ENCODE measurements at places on chromosomes 7 and 10.
A peak's percentile ranks its signal among the peaks of the same experiment; 100 is the strongest.

- DNase-seq = no peak
Measured at GRCh38 chr10:116952729-116953128, 52.3 kb downstream of the SHTN1 start.

- no peak for DNase-seq
Measured at GRCh38 chr10:4391683-4392082, 434.3 kb upstream of the AKR1E2 start.

DNA sequence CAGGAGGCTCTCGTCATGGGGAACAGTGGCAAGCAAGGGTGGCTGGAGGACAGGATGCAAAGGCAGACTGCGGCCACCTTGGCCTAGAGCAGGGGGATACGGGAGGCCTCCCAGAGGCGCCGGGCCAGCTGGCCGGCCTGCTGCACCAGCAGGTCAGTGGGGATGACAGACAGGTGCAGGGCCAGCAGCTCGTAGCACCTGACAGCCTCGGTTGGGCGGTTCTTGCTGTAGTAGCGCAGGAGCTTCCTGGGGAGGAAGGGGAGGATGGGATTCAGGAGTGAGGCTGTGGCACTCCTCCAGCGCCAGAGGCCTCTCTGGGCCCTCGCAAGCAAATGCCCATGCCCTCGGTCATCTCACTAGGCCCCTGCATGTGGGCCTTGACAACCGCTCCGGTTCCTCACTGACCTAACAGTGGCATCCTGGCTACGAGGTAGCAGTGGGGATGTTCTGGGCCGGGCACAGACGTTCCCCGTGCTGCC is 2.5 kb upstream of the PYROXD2 start:
- no peak for DNase-seq

DNA sequence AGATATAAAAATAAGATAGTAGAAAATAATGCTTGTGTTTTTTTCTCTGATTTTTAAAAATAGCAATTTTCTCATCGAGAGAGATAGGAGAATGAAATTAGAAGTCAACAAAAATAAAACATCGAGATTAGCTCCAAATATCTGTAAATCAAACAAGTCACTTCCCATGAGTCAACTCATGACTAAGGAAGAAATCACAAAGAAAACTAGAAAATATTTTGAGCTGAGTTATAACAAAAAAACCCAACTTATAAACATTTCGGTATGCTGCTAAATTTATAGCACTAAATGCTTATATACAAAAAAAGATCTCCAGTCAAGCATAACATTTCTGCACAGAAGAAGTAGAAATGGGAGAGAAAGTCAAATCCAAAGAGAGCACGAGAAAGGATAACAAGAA is 140.1 kb downstream of the ITGA8 start:
- no peak for DNase-seq

DNA sequence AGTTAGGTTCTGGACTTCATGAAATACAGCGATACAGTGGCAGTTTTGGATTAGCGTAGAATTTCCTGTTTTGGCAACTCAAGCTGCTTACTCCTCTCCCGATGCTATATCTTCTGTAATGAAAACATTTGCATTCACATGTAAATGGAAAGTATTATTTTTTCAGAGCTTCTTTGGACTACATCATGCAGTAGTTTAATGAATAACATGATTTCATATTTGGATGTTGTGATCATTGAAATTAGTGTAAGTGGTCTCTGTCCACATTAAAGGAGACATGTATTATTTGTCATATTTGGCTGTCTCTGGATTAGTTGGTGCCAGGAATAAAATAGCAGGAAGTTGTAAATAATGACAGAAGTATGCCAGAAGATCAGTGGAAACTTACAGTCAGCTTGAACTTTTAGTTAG is 331.6 kb downstream of the GFRA1 start:
- no peak for DNase-seq

- DNase-seq = no peak
Measured at GRCh38 chr7:151461096-151461941, 21.4 kb upstream of the CRYGN start.

- DNase-seq = no peak
Measured at GRCh38 chr10:103968441-103969391, 1.8 kb downstream of the SLK start.

- no peak for DNase-seq
Measured at GRCh38 chr10:104253106-104253505, 1.6 kb upstream of the GSTO1 start.

GRCh38 chr10:60496181-60496580 is 106.5 kb upstream of the ANK3 start:
- DNase-seq = no peak

- DNase-seq = no peak
Measured at GRCh38 chr10:69600761-69601330, 27.6 kb upstream of the NEUROG3 start.

DNA sequence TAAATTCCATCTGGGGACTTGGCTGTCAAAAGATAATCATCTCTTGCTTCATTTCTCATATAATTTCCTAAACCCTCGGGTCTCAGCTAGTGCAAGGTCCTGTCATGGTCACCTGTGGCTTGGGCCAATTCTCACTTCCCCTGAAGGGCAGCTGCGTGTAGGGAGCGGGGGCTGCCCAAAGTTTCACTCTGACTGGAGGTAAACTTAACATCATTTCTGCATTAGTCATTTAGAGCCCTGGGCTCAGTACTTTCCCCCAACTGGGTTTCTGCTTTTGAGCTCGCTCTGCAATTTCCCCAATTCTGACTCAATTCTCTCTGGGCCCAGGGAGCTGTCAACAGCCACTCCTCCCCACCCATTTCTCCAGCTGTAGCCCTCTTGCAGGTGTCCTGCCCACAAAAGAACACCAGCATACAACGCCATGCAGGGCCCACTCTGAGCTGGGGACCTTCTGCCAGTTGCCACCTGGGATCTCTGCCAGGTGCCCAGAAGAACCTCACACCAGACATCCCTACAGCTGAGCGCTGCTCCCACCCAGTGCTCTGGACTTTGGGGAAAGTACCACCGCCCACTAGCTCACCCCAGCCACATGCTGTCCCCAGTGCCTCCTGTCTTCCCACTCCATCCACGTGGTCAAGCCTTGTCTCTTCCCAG is 37.9 kb downstream of the VOPP1 start:
- peak; percentile 84 for DNase-seq

DNA sequence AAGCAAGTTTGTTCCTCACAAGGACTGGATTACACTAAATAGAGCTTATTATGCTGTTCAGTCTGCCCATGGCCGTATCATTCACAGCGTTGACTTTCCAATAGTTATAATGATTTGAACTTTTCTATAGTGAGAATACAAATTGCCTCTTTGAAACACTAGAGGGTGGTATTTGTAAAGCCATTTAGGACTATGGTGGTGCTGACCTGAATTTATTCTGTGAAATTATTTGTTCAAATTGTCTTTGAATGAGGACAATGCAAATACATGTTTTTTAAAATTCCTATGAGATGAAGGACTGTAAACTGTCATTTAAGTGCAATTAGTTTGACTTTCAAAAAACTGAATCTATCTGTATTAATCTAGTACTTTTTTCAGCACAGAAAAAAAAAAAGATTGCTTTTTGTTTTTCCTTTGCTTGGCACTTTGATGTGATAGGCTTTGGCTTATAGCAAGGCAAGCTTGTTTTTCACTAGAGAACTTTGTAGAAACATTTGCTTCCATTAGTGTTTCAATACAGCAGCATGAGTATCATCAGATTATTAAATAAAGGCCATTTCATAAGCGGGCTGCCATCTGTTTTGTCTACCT is 122.7 kb upstream of the TMEM229A start:
- DNase-seq = no peak

DNA sequence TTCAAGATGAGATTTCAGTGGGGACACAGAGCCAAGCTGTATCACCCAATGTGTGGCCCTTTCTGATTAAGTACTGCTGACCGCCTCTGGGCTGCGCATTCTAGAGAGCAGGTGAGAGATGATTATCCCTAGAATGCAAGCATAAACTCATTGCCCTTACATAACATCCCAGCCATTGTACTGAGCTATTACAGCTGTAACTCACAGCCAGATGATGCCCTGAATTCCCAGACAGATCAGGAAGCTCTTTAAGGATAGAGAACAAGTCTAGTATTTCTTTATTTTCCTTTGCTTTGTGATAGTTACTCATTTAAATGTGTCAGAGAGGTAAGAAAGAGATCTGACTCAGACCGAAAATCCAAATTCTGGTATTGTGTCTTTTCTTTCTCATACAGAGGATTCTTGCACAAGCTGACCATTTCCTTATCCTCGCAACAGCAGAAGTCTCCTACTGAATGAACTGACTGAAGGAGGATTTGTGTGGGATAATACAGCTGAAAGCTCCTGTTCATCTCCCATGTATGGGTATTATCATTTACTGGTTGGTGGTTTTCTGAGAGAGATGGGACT is 58.4 kb downstream of the ZNF22 start:
- DNase-seq = no peak

GRCh38 chr10:21020545-21020944 is 123.4 kb upstream of the NEBL start:
- DNase-seq = peak; percentile 3

GRCh38 chr7:24905996-24906770 is 73.8 kb downstream of the OSBPL3 start:
- DNase-seq = no peak

DNA sequence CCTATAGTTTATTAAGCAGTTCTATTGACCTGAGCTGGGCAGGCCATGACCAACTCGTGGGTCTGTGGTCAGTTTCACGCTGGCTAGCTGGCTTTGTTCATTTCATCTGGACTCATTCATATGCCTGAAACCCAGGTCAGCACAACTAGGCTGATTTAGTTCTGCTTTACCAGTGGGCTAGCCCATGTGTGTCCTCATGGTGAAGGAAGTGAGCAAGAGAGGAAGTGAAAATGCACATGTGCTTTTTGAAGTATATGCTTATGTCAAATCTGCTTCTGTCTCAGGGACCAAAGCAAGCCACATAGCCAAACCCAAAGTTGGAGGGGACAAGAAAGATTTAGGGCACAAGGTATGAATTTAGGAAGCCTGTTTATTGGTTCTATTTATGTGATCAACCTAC is 154.5 kb downstream of the RNF133 start:
- no peak for DNase-seq

DNA sequence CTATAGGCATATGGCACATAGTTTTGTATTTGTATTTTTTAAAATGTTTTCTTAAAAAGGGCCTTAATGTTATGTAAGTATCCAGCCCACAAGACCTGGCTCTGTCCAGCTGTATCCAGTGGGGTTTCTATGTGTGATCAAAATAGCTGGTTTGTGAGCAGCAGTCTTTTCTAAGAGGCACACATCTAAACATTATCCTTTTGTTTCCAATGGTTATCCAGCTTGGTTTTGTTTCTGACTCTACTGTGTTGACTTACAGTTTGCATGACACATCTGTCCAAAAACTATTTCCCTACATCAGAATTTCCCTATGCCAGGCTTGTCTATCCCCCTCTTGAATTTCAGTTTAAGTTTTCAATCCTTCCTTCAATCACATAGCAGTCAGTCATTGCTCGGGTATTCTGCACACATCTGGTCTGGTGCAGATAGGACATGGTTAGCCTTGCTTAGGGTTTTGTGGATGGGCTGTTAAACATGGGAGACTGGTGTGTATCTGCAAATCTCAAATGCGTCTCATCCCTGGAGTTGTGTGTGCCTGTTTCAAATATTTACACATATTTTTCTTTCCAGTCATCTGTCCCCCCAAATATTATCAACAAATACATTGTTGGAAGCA is 104.2 kb downstream of the SAMD9 start:
- no peak for DNase-seq

DNA sequence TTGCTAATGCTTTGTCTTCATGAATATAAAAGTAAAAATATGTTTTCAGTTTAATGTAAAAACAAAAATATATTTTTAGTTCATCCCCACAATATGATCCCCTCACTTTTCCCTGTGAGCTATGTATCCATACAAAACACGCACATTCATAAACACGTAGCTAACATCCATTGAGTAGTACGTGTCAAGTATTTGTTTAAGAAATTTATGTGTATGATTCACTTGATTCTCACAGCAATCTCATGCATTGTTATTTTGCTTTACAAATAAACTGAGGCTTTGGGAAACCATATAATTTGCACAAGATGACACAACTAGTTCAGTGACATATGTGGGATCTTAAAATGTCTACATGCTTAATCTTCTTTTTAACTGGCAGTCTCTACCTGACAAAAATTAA is 329.6 kb upstream of the SEMA3C start:
- DNase-seq = no peak

- DNase-seq = no peak
Measured at GRCh38 chr10:33498391-33498891, 164.0 kb upstream of the NRP1 start.

DNA sequence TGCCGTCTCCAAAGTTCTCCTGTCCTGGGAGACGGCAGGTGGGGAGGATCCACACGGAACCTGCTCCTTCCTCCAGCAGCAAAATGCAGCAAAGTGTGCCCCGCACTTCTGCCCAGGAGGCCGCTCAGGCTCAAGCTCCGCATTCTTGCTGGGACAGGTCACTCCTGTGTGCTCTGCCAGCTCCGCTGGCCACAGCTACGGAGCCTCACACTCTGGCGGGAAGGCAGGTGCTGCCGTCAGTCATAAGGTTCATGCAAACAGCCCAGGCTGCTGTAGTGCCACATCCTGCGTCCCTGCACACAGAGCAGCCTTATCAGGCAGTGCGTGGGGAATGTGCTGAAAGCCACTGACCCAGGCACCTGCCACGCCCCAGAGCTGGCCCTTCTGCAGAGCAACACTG is 22.4 kb downstream of the ADGRA1 start:
- DNase-seq = no peak

- no peak for DNase-seq
Measured at GRCh38 chr7:39574673-39575349, 8.6 kb downstream of the YAE1 start.

GRCh38 chr7:43278088-43278644 is 165.7 kb downstream of the HECW1 start:
- no peak for DNase-seq

DNA sequence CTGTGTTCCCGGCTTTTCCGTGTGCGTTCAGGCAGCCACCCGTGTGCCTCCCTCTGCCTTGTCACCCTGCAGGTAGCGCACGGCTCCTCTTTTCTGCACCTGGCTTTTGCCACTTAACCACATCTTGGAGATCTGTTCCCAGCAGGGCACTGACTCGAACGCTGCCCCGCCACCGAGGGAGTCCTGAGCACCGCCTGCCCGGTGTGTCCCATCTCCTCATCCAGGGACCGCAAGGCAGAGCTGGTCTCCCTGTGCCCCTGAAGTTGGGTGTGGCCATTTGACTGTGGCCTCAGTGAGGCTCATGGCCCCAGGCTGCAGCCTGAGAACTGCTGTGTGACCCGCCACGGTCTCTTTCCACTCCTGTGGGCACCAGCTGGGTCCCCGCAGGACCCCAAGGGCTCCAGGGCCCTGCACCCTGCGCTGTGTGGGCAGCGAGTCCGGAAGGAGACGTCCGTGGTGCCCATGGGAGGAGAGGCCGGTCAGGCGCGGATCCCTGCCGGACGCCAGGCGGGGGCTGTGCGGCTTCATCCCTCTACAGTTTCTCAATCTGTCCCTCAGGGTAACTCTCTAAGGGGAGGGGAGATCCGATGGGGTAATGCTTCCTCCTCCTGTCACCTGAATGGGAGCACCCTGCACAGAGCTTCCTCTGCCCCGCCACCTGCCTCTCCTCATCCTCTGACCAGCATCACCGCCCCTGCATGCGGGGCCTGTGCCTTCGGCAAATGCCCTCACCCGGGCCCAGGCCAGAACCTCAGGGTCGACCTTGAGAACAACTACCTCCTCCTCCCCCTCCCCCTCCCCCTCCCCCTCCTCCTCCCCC is 1.8 kb upstream of the INTS1 start:
- no peak for DNase-seq

GRCh38 chr10:86403183-86403797 is 36.7 kb upstream of the GRID1 start:
- no peak for DNase-seq

Data from CD4-positive, alpha-beta memory T cell (primary cell).